Breast epithelium (tissue), 4 donors: ENCODE measurements at places on chromosomes 5 and 9. TPM values are rescaled to one million over a fixed set of nuclear protein-coding genes. Genes with fewer than 3 reads are reported as not detected.

Gene RORB
- total RNA-seq: 3.7 TPM

Gene ADRB2
- total RNA-seq: 26.4 TPM

Gene LHX3
- total RNA-seq: not detected

Gene FIBCD1
- total RNA-seq: not detected

Gene SLC6A3
- 0.15 TPM for total RNA-seq

Gene THOC3
- total RNA-seq: 42.3 TPM

Gene CCDC192
- not detected for total RNA-seq

Gene DNAJC25
- 10.5 TPM for total RNA-seq
